ENCODE measurements at places on chromosomes 16 and 17.
A peak's percentile ranks its signal among the peaks of the same experiment; 100 is the strongest.

- no peak for DNase-seq
Observed at GRCh38 chr16:361341-361871, 8.9 kb upstream of the AXIN1 start.

- DNase-seq: peak; percentile 15
Observed at GRCh38 chr16:3810198-3810664, 70.3 kb downstream of the CREBBP start.

- DNase-seq: no peak
Observed at GRCh38 chr16:20735490-20735889, 6.1 kb downstream of the THUMPD1 start.

GRCh38 chr17:39787743-39788484 is 50.2 kb downstream of the GRB7 start:
- DNase-seq: no peak

GRCh38 chr16:4788489-4788889 is 344 bp upstream of the SEPTIN12 start:
- DNase-seq: no peak

DNA sequence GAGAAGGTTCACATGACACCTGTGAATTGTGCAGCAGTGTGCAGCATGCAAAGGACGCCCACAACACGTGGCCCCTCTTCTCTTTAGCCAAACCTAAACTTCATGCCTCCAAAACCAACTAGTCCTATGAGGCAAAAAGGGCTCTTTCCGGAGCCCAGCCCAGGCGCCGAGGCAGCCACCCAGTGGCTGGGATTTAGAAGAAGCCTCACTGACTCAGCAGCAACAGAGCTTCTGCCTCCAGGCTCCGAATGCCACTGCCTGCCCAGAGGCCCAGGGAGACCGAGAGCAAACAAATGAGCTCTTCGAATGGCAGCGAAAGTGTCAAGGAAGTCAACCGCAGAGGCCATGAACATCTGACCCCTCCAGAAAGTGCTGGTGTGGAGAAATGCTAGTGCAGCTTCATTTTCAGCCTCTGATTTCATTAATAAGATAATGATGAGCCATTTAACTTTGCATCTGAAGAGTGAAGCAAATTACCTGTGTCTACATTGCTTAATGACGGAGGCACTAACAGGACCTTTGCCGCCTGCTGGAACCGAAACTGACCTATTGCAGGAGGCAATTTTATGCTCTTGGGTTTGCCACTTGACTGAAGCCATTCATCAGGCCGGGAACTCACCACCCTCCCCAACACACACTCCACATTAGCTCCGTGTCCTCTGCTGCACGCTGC is 157.7 kb upstream of the RPL38 start:
- DNase-seq: no peak

DNA sequence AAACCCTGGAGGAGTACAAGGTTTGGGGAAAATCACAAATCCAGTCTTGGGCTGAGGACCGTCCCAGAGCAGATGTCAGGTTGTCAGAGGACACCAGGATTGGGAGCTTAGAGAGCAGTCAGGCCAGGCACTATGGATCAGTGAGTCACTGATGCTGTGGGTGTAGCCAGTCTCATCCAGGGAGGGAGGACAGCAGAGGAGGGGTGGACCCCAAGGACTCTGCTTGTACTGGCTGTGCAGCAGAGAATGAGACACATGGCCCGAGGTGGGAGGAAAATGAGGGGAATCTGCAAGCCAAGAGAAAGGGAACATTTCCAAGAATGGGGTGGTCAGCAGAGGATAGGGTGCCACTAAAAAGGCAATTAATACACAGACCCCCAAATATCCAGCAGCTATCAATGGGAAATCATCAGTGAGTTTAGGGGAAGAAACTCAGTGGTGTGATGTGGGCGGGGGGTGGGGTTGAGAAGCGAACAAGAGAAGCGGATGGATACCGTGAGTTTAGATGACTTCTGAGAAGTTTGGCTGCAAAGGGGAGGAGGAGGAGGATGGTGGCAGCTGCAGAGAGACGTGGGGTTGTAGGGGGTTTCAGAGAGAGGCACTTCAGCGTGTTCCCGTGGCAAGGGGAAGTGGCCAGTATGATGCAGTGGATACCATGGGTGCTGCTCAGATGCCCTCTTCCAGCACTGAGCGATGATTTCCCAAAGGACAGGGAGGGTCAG is 43.9 kb downstream of the ARHGAP27 start:
- no peak for DNase-seq

DNA sequence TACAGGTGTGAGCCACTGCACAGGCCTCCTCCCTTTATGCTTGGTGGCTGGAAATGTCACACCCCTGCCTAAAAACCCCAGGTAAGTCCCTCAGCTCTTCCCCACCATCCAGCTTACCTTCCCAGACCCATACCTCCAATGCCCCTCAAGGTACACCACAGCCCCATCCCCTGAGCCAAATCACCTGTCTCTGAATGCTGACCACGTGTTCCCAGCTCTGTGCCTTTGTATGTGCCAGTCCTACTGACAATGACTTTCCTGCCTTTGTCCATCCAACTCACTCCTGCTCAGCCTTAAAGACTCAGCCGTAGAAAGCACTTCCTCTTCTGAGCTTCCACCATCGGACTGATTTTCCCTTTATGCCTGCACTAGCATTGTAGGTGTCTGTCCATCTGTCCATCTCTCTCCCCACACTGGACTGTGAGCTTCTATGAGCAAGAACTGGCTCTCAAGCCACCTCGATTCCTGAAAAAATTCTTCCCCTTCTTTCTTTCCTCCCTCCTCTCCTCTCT is 30.7 kb upstream of the GOSR2 start:
- DNase-seq: no peak

GRCh38 chr16:72646615-72647014 is 401.3 kb downstream of the ZFHX3 start:
- no peak for DNase-seq

GRCh38 chr16:30409125-30410060 is 2.0 kb downstream of the ZNF771 start:
- DNase-seq: peak; percentile 94

DNA sequence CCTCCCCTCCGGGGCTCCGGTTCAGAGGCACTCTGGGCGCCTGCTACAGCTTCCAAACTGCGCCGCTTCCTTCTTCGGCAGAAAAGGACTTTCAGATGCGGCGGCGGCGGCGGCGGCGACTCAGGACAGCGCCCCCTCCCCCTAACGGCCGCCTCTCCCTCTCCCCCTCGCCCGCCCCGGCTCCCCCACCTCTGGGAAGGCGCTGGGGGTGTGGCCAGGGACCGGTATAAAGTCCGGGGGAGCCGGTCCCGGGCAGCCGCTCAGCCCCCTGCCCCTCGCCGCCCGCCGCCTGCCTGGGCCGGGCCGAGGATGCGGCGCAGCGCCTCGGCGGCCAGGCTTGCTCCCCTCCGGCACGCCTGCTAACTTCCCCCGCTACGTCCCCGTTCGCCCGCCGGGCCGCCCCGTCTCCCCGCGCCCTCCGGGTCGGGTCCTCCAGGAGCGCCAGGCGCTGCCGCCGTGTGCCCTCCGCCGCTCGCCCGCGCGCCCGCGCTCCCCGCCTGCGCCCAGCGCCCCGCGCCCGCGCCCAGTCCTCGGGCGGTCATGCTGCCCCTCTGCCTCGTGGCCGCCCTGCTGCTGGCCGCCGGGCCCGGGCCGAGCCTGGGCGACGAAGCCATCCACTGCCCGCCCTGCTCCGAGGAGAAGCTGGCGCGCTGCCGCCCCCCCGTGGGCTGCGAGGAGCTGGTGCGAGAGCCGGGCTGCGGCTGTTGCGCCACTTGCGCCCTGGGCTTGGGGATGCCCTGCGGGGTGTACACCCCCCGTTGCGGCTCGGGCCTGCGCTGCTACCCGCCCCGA is at the start of gene IGFBP4:
Gene IGFBP4 (plus strand): TSS at position 255 of the 792 bp plus-strand sequence. CDS start 286 bp downstream, at position 541.
- DNase-seq: peak; percentile 66

DNA sequence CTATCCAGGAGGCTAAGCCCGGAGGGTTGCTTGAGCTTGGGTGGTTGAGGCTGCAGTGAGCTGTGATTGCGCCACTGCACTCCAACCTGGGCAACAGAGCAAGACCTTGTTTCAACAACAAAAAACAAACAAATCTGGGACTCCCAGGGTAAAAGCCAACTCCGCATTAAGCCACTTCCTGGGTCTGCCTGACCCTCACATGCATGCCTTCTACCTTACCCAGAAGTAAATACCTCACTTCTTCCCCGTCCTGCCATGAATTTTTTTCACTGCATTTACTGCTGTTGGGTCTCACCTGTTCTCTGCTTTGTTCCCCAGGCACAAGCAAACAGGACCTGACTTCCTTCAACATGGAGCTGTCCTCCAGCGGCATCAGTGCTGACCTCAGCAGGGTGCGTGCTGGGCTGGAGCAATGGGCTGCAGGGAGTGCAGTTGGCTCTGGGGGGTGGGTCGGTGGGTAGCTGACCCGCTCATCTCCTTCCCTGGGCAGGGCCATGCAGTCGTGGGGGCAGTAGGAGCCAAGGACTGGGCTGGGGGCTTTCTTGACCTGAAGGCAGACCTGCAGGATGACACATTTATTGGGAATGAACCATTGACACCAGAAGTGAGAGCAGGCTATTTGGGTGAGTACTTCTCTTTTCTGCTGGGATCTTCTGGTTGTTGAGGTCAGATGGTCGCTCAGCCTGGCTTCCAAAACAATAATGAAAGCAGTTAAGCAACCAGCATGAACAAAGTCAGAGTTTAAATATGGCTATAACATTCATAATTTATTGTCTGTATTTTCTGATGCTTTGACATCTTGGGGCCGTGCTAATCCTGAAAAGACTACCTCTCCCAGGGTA is 16.4 kb downstream of the ITGAL start:
- DNase-seq: no peak

DNA sequence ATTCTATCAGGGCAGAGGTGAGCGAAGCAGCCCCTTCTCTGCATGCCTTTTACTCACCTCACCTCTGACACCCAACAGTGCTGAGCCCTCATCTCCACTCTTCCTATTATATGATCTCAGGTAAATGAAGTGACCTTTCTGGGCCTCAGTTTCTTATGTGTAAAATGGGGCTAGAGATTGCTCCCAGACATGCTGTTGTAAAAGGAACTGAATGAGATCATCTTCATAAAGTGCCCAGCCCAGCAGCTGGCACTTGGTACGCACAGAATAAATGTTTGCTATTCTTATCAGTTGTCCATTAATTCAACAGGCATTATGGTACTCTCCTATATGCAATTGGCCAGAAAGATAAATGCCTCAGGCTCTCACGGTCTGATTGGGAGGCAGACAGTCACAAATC is 4.5 kb upstream of the GALK1 start:
- no peak for DNase-seq

DNA sequence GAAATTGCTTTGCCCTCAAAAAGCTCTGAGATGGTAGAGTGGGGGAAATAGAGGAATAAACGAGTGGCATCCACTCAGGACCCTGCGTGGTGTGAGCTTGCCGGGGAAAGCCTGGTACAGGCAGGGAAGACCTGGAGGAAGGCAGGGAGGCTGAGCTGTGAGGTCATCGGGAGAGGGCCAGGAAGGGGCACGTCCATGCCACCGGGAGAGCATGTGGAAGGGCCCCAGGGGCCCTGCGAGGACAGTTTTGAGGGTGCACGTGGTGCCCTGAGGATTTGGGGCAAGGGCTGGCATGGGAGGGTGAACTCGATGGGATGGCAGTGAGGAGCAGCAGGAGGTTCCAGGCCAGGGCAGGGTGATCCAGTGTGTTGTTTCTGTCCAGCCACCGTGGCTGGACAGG is 56.3 kb upstream of the CBFA2T3 start:
- no peak for DNase-seq

DNA sequence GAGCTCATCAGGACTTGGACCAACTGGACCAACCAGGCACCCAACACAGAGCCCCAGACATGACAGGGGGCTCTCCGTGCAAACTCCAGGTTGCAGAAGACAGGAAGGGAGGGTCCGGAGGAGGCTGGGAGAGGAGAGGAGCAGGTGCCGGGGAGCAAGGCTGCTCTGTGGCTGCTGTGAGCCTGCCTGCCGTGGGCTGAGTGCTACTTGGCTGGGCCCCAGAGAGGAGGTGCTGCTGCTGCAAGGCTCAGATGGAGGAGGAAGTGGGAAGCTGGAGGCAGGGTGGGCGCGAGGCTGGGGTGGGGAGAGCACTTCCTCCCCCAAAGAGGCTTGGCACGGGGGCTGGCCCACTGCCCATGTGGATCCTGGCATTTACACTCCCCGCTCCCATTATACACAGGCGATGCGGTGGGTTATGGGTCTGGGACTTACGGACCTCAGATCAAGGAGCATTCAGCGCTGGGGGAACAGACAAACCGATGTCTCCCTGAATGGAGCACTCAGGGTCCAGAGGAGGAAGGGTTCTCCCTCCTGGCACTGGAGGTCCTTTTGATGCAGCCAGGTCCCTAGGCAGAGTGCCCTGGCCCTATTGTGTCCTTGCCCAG is 15.9 kb downstream of the EPOP start:
- no peak for DNase-seq

GRCh38 chr17:44599298-44600175 is 42.3 kb downstream of the FZD2 start:
- DNase-seq: no peak

DNA sequence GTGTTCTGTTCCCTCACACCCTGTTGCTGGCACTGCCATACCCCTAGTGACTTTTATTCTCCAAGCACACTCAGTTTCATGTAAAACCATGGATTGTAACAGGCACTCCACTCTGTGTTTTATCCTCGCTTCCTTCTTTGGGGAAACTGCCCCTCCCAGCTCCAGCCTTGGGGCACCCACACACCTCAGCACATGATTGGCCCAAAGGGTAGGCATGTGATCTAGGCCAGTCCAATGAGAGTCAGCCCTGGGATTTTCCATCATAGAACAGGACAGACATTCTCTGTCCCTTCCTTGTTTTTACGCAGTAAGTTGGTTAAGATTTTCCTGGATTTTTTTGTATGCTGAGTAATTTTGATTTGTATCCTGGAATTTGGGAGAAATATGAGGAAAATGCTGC is 115.4 kb downstream of the C16orf95 start:
- no peak for DNase-seq

DNA sequence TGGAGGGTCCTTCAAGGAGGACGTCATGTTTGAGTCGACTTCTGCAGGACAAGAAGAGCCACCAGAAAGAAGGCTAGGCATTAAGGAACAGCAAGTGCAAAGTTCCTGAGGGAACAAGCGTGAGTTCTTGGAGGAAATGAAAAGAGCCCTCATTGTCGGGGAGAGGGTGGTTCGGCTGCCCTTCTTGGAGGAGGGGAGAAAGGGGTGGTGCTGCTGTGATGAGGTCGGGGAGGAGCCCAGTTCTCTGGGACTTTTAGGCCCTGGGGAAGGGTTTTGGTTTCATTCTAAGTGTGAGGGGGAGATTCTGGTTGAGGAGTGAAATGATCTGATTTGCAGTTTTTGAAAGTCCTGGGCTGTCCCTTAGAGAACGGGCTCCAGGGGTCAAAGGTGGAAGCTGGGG is 4.1 kb downstream of the BICDL2 start:
- no peak for DNase-seq

GRCh38 chr16:23072084-23072599 is 77.1 kb downstream of the USP31 start:
- DNase-seq: no peak

- no peak for DNase-seq
Observed at GRCh38 chr16:684961-685696, 995 bp upstream of the JMJD8 start.
